RWPE2 (cell line): ENCODE measurements at places on chromosomes 2 and 18.

GRCh38 chr2:240782221-240782885 lies 37.7 kb downstream of the KIF1A start:
- no peak for DNase-seq

DNA sequence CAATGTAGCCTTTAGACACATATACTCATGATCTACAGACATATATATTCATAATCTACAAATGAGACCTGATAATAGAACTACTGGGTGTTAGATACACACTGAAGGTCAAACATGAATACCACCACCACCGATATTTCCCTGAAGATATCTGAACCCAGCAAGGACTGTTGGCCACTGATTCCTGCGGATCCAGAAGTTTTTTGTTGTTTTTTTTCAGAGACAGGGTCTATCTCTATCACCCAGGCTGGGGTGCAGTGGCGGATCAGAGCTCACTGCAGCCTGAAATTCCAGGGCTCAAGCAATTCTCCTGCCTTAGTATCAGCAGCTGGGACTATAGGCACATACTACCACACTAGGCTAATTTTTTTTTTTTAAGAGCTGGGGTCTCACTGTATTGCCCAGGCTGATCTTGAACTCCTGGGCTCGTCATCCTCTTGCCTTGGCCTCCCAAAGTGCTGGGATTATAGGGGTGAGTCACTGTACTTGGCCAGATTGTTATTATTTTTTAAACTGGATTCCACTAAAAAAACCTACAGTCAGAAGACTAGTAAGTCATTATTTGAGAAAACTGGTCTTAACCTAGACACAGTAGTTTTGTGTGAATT lies 1.8 kb downstream of the METTL5 start:
- DNase-seq: no peak

GRCh38 chr18:64202863-64203262 lies 54.0 kb upstream of the LINC00305 start:
- DNase-seq: no peak

GRCh38 chr2:207716056-207716455 lies 4.6 kb downstream of the CCNYL1 start:
- DNase-seq: no peak

DNA sequence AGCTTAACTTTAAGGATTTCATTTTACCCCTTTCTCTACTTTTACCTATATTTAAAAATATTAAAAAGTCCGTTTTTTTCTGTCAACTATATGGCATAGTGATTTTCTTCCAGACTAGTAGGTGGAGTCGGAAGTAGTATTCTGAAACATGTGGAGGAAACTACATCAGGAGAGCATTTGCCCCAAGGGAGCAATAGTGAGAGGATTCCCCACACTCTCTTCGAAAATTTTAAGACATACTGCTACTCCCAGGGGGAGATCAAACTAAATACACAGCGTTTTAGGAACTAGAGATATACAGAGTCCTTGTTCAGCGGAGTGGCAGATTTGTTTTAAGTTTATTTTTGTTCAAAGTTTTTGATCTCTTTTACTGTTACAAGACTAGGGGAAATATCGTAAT lies 40.6 kb downstream of the METAP1D start:
- DNase-seq: no peak

DNA sequence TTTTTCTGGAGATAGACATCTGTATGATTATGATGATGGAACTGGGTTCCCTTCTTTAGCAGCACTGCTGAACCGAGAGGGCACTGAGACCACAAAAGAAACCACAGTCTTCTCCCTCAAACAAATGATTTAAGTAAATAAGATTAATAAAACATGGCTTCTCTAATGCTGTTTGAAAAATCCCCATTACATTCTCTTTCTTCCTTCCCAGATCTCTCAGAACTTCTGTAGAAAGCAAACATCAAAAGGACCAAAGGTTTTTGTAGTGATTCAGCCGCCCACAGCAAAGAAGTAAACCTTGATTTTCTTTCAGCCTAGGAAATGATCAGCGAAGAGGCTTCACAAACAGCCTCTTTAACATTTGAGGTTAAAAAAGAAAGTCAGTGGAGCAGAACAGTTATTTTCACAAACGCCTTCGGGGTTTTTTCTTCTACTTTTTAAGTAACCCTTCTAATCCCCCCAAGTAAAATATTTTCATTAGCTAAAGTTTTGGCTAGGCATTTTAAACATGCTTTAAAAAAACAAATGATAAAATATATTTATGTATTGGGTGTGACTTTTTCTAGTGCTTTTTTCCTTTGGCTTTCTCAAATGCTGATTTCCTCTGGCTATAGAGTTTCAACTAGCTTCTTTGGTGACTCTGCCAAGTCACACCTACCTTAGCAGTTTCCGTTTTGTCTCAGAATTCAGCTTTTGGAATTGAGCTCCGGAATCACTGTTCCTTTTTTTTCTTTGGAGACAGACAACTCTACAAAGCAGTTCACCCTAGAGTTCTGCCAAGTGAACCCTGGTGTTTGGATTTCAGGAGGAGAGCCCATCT lies 89.6 kb downstream of the UPP2 start:
- no peak for DNase-seq
